CD4-positive, alpha-beta memory T cell (primary cell): ENCODE measurements at places on chromosomes 12 and 14. TPM values are rescaled to one million over a fixed set of nuclear protein-coding genes. Genes with fewer than 3 reads are reported as not detected.

DNA sequence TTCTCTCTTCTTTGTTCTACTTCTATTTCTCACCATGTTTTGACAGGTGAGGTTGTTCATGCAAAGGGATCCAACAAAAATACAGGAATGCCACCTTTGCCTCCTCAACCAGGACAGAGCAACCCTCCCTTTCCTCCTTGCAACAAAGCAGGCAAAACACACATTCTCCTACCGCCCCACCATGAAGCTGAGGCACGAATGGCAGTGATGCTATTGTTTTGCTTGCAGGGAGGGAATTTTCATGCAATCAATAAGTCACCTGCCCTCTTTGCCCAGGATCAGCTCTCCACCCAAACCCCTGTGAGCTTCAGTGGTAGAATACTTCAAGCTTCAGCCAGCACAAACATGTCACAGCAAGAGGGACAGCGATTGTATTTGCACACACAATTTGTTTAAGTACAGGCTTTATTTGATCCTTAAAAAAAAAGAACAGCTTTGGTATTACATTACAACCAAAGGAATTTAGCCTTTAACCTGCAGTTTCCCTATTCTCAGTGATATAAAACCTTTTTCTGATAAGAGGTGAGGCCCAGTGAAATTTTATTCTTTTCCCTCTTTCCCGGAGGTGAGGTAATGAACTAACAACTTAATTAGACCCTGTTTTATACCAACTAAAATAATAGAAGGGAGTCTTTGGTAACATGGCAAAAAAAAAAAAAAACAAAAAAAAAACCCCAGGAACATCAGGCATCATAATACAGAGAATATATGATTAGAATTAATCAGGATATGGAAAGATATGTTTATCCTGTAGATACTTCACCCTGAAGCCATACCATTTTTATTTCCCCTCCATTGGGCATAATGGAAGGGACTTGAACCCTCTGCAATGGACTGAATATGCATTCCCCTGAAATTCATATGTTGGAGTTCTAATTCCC lies 87.0 kb upstream of the EEA1 start:
- no peak for DNase-seq

DNA sequence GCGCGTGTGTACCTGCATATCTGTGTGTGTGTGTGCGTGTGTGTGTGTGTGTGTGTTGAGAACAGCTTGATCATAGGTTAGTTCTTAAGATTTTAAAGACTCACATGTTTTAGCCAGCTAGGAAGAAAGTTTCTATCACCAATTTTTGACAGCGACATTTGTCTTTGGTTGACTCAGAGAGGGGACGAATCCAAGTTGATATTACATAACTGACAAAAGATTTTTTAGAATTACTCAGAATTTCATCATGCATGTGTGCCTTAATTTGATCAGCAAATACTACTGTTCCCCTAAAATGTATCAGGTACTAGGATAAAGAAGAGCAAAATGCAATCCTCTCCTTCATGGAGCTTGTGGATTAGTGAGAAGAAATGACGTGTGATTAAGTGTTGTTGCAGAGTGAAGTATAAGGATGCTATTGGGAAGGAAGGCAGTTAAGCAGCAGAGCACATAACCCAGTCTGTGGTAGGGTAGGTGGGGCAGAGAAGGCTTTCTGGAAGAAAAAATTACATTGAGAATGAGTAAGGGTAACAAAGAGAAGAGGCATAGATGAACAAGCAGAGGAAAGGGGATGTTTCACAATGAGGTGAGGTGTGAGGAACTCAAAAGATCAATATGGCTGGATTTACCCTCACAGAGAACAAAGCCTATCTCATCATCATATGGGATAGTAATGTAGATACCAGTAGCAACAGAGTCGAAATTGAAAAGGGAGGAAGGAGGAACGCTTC lies 77.5 kb downstream of the ELK3 start:
- no peak for DNase-seq

GRCh38 chr12:28941248-28941647 lies 207.8 kb upstream of the FAR2 start:
- no peak for DNase-seq

POTEM gene
- polyA plus RNA-seq = not detected

GLS2 gene
- polyA plus RNA-seq = 5.0 TPM

KRT78 gene
- polyA plus RNA-seq = not detected

- no peak for DNase-seq
These were observed 225.6 kb upstream of the CRY1 start for GRCh38 chr12:107318806-107319532.

PTGER2 gene
- polyA plus RNA-seq = 241 TPM

GRCh38 chr12:4858386-4858785 lies 51.3 kb upstream of the KCNA1 start:
- DNase-seq = no peak

GRCh38 chr14:50099335-50099734 lies 17.0 kb downstream of the VCPKMT start:
- peak; percentile 25 for DNase-seq

DNA sequence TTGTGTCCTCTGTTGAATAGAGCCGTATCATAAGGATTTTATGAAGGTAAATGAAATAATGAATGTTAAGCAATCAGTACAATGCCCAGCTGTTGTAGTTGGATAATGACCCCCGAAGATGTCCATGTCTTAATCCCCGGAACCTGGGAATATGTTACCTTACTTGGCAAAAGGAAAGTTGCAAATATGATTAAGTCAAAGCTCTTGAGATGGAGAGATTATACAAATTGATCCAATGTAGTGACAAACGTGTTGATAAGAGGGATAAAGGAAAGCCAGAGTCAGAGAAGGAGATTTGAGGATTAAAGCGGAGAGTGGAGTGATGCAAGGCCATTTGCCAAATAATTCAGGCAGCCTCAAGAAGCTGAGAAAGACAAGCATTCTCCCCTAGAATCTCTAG lies 19.2 kb upstream of the MGAT4C start:
- no peak for DNase-seq

- DNase-seq = no peak
These were observed 98.6 kb downstream of the SCARB1 start for GRCh38 chr12:124764870-124765580.

DNA sequence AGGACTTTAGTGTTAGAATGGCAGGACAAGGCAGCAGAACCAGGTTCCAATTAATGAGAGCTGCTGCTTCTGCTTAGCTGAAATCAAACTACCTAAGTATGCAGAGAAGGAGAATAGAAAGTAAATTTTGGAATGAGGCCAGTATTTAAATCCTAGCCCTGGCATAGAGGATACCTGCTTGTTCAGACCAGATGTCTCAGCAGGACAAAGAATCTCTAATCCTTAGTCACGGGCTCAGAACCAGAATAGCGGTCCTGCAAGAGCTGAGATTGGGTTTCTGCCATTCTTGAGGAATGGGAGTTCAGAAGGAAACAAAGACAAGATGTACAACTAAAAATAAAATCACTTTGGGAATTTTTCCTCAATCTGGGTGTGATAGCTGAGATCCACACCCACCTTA lies 550.8 kb upstream of the TMEM132C start:
- no peak for DNase-seq

OTX2 gene
- not detected for polyA plus RNA-seq

GRCh38 chr14:72738161-72738611 lies 155.7 kb downstream of the DPF3 start:
- no peak for DNase-seq

DNA sequence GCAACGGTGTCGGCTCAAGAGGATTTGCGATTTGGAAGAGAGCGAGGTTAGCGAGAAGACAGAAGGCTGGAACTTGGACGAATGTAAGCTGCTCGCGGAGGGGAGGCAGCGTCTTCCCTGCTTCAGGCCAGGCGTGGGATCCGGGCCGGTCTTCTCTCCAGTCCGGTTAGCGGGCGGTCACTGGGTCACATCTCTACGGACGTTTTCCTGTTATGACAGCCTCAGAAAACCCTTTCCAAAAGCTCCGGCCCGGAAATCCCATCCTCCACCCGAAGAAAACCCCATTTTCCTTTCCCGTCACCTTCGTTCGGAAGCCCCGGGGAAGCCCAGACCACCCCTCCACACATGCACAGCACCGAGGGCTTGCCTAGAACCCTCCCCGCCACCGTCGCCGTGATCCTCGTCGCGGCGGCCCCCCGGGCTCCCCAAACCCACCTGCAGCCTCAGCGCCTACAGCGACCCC lies 268 bp downstream of the NDUFB1 start:
- no peak for DNase-seq

- DNase-seq = no peak
These were observed 400.3 kb downstream of the ZFP36L1 start for GRCh38 chr14:68392393-68393141.

OS9 gene
- polyA plus RNA-seq = 56.6 TPM

GRCh38 chr12:67811437-67812361 lies 163.2 kb downstream of the DYRK2 start:
- no peak for DNase-seq

- no peak for DNase-seq
These were observed 18.7 kb upstream of the TAS2R14 start for GRCh38 chr12:10957741-10958140.

DNA sequence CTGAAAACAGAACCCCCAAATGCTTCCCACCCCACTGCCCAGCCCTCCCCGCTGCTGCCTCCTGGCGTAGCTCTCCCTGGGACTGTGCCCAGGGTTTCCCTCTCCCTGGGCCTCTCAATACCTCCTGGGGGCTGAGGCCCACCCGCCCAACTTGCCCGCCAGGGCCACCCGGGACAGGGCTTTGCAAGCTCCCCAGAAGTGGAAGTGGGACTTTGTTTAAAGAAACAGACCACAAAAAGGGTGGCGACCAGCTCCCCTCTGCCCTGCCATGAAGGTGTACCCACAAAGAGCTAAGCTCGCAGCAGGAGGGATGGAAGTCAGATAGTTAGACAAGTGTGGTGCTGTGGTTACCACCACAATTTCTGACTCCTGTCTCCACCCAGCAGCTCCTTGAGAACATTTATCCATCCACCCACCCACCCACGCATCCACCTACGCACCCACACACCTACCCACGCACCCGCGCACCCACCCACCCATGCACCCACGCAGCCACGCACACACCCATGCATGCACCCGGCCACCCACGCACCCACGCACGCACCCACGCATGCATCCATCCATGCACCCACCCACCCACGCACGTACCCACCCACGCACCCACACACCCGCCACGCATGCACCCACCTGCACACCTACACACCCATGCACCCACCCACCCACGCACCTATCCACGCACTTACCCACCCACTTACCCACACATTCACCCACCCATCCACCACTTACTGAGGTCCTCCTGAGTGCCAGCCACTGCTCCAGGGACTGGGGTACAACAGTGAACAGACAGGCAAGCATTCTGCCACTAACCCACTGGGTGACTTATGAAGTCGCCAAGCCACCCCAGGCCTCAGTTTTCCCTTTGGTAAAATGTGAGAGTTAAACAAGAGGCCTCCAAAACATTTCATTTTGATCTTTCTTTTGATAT lies 127.3 kb downstream of the SCARB1 start:
- no peak for DNase-seq

GRCh38 chr12:126337556-126338441 lies 1272.6 kb downstream of the AACS start:
- DNase-seq = no peak

SLC17A8 gene
- polyA plus RNA-seq = not detected
